ENCODE measurements at places on chromosomes 1 and 21. TPM values are rescaled to one million over a fixed set of nuclear protein-coding genes. Genes with fewer than 3 reads are reported as not detected.

Gene PLA2G2C
- not detected for total RNA-seq

- peak overlapping the region; percentile 92 for H3K4me3 ChIP-seq
- peaks cover 17% of the 10 kb centered on the region for H3K4me1 ChIP-seq
- DNase-seq = no peak
- H3K36me3 ChIP-seq = peaks cover 5% of the 10 kb centered on the region
- H3K27ac ChIP-seq = peak overlapping the region; percentile 100
Observed at GRCh38 chr1:32071758-32072621, 749 bp upstream of the TMEM39B start.

DNA sequence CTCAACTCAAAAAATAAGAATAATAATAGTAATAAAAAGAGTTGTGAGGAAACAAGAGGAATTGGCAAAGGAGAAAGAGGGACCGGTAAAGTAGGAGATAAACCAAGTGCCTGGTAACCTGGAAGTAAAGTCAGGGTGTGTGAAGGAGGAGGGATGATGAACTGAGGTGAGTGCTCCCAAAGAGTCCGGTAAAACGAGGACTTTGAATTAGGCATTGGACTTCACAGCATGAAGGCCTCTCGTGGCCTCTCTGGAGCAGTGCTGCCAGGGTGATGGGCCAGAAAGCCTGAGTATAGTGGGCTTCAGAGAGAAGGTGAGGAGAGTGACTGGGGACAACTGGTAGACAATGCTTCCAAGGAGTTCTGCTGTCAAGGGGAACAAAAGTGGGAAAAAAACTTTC lies 17.6 kb downstream of the RPL11 start:
- no peak overlapping the region for H3K4me3 ChIP-seq
- DNase-seq = no peak
- H3K36me3 ChIP-seq = no peaks in the 10 kb centered on the region
- peaks cover 2% of the 10 kb centered on the region for H3K4me1 ChIP-seq
- H3K27ac ChIP-seq = no peak overlapping the region

- H3K27me3 ChIP-seq = peaks cover 12% of the 10 kb centered on the region
- H3K4me3 ChIP-seq = no peak overlapping the region
- no peak overlapping the region for H3K27ac ChIP-seq
- H3K4me1 ChIP-seq = no peaks in the 10 kb centered on the region
- no peak for DNase-seq
Observed at GRCh38 chr1:224612246-224612645, 3.9 kb upstream of the CNIH3 start.

Gene TMEM79
- 2.4 TPM for total RNA-seq

Gene FLG2
- not detected for total RNA-seq

Gene FGR
- not detected for total RNA-seq

GRCh38 chr1:188394677-188395076 lies 1565.9 kb downstream of the PLA2G4A start:
- no peak for DNase-seq
- H3K4me1 ChIP-seq = no peaks in the 10 kb centered on the region
- H3K27me3 ChIP-seq = no peaks in the 10 kb centered on the region
- H3K4me3 ChIP-seq = no peak overlapping the region

DNA sequence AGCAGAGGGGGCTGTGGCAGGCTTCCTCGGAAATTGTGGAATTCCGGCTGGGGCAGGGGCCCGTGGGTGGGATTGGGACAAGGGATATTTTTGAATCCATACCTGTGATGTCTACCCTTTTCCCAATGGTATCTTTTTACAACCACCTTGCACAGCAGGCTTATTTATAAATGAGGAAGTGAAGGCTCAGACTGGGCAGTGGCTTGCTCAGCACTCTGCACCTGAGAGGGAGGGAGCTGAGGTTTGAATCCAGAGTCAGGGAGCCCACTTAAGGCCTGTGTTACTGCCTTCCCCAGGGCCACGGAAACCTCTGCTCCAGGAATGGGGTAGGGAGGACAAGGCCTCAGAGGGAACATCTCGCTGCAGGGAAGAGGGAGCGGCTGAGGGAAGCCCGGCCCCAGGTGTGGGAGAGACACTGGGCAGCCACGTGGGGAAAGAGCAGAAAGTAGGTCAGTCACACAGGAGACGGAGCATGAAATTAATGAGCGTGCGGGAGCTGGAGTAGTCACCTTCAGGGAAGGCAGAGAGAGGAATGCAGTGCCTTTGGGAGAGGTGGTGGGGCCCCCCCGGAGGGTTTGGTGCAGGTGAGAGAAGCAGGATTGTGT lies 35.4 kb upstream of the SCMH1 start:
- no peaks in the 10 kb centered on the region for H3K36me3 ChIP-seq
- no peak for DNase-seq
- peaks cover 27% of the 10 kb centered on the region for H3K4me1 ChIP-seq
- no peak overlapping the region for H3K27ac ChIP-seq
- H3K27me3 ChIP-seq = peaks cover 4% of the 10 kb centered on the region
- H3K4me3 ChIP-seq = no peak overlapping the region

GRCh38 chr1:179003512-179004066 lies 22.1 kb upstream of the FAM20B start:
- H3K4me3 ChIP-seq = no peak overlapping the region
- H3K27ac ChIP-seq = no peak overlapping the region
- peaks cover 2% of the 10 kb centered on the region for H3K27me3 ChIP-seq

Gene HSF2BP
- total RNA-seq = 1.0 TPM

- H3K4me1 ChIP-seq = peaks cover 7% of the 10 kb centered on the region
- no peak overlapping the region for H3K4me3 ChIP-seq
- H3K27ac ChIP-seq = no peak overlapping the region
- H3K36me3 ChIP-seq = peaks cover 5% of the 10 kb centered on the region
Observed at GRCh38 chr21:45864436-45864835, 117.1 kb upstream of the COL6A1 start.

Gene SLC26A9
- total RNA-seq = not detected

Gene RAB4A
- total RNA-seq = 63.0 TPM

Gene S1PR1
- not detected for total RNA-seq

Gene DISP3
- 179 TPM for total RNA-seq

DNA sequence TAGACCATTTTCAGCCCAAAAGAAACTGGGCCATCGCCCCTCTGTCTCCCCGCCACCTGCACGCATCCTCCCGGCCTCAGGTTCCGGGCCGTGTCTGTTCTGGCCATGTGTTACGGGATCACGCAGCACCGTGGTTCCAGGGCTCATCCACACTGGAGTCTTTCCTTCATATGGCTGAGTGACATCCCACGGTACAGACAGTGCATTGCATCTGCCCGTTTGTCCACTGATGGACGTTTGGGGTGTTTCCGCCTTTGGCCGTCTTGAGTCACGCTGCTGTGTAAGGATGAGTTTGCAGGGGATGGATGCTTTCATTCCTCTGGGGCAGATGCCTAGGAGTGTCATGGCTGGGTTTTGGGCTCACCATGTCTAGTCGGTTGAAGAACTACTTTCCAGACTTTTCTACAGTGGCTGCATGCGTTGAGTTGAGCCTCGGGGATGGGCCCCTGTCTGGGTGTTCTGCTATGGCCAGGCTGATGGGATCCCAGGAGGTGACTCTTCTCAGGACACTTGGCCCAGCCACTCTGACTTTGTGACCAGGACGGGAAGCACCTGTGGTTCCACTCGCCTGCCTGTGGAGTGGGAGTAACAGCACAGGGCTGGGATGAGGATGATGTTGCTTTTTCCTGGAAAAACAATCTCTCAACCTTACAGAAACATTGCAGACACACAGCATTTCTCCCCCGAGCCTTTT lies 16.8 kb downstream of the RRP1 start:
- H3K4me3 ChIP-seq = no peak overlapping the region
- peaks cover 5% of the 10 kb centered on the region for H3K36me3 ChIP-seq
- H3K27ac ChIP-seq = no peak overlapping the region
- DNase-seq = no peak
- H3K27me3 ChIP-seq = peaks cover 2% of the 10 kb centered on the region

Gene NCF2
- not detected for total RNA-seq

DNA sequence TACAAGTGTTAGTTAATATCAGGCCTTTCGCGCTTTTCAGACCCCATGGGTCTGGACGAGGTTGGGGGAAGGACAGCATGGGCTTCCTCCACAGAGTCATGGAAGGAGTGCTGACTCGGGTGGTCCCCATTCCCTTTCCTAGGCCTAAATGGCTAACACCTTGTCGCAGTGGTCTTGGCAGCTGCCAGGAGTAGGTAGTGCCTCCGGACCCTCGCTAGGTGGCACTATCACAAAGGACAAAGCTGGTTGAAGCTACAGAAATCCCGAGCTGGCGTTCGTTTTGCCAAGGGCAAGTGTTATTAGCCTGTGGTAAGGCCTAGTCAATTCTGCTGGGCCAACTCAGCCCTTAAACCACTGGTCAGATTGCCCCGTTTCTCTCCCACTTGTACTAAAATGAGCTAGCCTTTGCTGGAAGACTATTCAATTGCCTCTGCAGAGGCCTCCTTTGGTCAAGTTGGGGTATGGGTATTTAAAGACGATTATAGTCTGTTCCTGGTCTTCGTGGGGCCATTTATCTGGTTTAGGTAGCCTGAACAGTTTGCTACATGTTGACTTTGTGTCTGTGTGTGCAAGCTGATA lies 1.1 kb upstream of the UBE2Q1 start:
- H3K27ac ChIP-seq = peak overlapping the region; percentile 96
- H3K27me3 ChIP-seq = peaks cover 13% of the 10 kb centered on the region
- peak overlapping the region; percentile 91 for H3K4me3 ChIP-seq
- peak; percentile 86 for DNase-seq
- H3K36me3 ChIP-seq = no peaks in the 10 kb centered on the region

- no peaks in the 10 kb centered on the region for H3K36me3 ChIP-seq
- H3K4me3 ChIP-seq = no peak overlapping the region
- H3K27me3 ChIP-seq = no peaks in the 10 kb centered on the region
- no peaks in the 10 kb centered on the region for H3K4me1 ChIP-seq
Observed at GRCh38 chr1:52328615-52329014, 37.4 kb downstream of the CC2D1B start.

DNA sequence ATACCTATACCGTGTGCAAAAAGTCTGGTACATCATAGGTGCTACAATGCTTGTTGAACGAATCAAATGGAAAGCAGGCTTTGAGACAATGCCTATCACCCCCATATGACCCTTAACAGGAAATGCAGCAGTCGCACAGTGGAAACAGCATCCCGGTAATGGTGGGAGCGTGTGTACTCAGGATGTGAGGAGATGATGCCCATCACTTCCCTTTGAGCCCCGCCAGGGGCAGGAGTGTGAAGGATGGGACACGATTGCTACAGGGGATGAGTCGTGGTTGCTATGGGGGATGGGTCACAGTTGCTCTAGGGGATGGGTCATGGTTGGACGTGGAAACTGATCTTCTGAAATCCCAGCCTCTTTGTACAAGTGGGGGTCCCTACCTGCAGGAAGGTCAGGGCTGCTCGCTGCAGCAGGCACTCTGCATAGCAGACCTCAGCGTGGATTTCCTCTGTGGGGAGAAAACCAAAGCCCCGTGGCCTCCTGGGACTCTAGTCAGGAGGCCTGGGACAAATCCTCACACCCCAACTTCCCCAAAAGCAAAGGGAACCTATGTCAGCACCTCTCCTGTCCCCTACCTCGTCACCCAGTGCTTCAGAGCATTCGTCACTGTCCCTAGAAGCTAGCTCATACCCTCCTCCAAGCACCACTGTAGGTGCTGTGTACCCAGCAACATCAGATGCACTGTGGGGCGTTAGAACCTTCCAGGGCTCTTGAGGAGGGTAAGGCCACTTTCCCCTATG lies 19.3 kb downstream of the TTC39A start:
- peaks cover 26% of the 10 kb centered on the region for H3K4me1 ChIP-seq
- H3K4me3 ChIP-seq = no peak overlapping the region
- no peak overlapping the region for H3K27ac ChIP-seq
- no peaks in the 10 kb centered on the region for H3K36me3 ChIP-seq

- DNase-seq = no peak
- peaks cover 11% of the 10 kb centered on the region for H3K4me1 ChIP-seq
- no peaks in the 10 kb centered on the region for H3K36me3 ChIP-seq
- H3K4me3 ChIP-seq = no peak overlapping the region
- peaks cover 7% of the 10 kb centered on the region for H3K27me3 ChIP-seq
Observed at GRCh38 chr1:64348961-64349648, 120.8 kb upstream of the CACHD1 start.

DNA sequence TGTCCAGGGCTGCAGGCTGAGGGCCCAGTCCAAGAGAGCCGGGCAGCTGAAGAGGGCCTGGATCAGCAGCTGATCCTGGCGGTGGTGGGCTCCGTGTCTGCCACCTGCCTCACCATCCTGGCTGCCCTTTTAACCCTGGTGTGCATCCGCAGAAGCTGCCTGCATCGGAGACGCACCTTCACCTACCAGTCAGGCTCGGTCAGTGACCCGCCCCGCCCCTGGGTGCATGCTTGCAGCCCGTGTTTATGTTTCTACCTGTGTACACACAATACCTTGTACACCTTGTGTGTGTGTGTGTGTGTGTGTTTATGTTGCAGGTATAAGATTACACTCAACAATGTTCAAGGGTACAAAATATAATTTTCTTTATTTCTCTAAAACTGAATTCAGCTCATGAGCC lies 13.0 kb downstream of the TIE1 start:
- peaks cover 6% of the 10 kb centered on the region for H3K36me3 ChIP-seq
- no peak for DNase-seq
- no peak overlapping the region for H3K27ac ChIP-seq
- H3K4me3 ChIP-seq = no peak overlapping the region

Gene INKA2
- total RNA-seq = 112 TPM

DNA sequence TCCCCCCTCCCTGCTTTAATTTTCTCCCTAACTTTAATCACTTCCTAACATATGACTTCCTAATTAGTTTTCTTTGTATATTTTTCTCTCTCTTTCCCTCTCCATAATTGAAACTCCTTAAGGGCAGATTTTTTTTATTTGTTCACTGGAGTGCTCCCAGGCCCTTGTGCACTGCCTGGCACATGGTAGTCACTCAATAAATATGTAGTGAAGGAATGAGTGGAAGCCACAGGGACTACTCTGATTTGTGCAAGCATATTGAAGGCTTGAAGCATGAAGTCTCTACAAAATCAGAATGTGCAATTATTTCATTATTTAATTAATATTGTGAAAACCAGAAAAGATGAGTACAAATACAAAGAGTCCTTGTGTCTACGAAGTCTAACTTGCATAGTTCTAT lies 41.5 kb downstream of the SNX7 start:
- H3K27me3 ChIP-seq = no peaks in the 10 kb centered on the region
- no peak overlapping the region for H3K27ac ChIP-seq
- H3K36me3 ChIP-seq = no peaks in the 10 kb centered on the region
- H3K4me3 ChIP-seq = no peak overlapping the region

- H3K4me3 ChIP-seq = no peak overlapping the region
- no peaks in the 10 kb centered on the region for H3K27me3 ChIP-seq
- H3K27ac ChIP-seq = no peak overlapping the region
- DNase-seq = no peak
- H3K4me1 ChIP-seq = peaks cover 6% of the 10 kb centered on the region
- H3K36me3 ChIP-seq = no peaks in the 10 kb centered on the region
Observed at GRCh38 chr1:45843474-45843905, 40.1 kb downstream of the MAST2 start.

All from glutamatergic neuron (in vitro differentiated cells).